AG08396 (cell line): ENCODE measurements at places on chromosomes 11 and 22.

DNA sequence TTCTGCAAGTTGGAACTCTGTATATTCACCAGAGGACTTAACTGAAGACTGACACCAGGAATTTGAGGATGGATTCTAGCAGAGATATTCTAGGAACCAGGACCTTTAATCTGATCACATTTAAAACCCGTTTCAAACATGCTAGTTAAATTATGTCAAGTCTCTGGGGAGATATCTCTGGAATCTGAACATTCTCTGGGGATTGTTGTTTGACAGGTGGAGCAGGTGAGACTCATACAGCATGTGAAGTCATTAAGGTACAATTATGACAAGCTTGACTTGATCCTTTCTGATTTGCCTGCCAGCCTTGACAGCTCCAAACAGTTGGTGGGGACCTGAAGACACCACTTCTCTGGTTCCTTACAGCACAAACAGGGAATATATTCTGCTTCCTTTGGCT, 100.3 kb downstream of the FAT3 start:
- no peak for DNase-seq

DNA sequence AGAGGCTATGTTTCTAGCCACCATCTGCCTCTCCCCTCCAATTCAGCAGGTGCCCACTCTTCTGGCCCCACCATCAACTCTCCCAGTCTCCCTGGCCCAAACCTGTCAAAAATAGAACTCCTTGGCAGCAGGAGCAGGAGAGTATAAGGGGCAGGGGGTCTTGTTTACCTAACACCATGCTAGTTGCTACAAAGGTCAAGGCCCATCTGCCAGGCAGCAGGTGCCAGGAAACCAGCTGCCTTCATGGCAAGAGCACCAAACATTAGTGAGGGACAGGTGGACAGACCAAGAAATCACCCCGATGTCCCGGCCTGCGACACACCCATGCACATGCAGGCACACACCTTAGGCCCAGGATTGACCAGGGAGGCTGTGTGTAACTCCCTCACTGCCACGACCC, 387.9 kb downstream of the BUD13 start:
- no peak for DNase-seq

- DNase-seq, result no peak
Observed at GRCh38 chr22:24128021-24128420, 53.3 kb upstream of the SUSD2 start.

DNA sequence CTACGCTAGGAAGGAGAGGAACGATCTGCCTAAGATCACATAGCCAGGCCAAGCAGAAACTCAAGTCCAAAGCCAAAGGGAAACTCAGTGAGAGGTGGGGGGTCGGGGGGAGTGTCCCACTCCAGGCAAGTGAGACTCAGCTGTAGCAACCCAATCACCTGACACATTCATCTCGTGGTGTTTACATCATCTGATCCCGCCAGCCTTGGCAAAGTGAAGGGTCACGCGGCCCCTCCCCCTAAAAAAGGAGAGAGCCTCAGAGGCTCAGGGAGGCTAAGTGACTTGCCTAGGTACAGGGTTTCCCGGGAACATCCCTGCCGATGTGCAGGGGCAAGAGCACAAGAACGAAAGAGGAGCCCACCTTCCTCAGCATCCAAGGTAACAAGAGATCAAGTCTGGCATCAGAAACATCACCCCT, 21.5 kb downstream of the MYH9 start:
- no peak for DNase-seq

DNA sequence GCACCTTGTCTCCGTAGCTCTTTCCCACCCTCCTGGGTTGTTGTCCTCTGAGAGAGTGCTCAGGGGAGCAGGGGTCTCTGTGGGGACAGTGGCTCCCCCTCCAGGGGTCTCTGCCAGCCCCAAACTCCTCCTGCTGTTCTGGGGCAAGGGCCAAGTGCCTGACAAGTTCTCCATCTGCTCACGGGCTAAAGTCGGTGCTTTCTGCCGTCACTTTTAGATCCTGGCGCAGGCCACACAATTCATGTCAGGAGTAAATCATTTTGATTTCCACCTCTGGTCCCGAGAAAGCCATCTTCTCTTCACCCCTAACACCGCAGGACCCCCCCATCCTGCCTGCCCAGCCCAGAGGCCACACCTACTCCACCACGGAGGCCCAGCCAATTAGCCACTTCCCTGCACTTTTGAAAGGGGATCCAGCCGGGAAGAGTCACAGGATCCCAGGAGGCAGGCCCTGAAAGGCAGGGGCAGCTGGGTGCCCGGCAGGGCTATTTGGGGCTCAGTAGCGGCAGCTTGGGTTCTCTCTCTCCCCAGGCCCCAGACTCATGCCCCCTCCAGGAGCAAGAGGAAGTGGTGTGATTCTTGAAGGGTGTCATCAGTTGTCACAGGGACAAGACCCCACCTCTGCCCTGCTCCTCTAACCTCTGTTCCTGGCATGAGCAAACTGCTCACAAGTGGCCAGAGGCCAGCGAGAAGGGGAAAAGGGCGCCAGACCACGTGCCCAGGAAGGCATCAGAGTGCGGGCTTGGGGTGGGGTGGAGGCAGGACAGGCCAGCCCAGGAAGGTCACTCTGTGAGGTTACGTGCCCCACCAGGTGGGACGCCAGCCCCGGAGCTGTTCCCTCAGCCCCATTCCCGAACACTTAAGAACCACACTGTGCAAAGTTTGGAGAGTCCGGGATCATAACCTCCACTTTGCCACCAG, 1.3 kb downstream of the MACROD1 start:
- no peak for DNase-seq
